ENCODE measurements at places on chromosomes 7 and 10.

DNA sequence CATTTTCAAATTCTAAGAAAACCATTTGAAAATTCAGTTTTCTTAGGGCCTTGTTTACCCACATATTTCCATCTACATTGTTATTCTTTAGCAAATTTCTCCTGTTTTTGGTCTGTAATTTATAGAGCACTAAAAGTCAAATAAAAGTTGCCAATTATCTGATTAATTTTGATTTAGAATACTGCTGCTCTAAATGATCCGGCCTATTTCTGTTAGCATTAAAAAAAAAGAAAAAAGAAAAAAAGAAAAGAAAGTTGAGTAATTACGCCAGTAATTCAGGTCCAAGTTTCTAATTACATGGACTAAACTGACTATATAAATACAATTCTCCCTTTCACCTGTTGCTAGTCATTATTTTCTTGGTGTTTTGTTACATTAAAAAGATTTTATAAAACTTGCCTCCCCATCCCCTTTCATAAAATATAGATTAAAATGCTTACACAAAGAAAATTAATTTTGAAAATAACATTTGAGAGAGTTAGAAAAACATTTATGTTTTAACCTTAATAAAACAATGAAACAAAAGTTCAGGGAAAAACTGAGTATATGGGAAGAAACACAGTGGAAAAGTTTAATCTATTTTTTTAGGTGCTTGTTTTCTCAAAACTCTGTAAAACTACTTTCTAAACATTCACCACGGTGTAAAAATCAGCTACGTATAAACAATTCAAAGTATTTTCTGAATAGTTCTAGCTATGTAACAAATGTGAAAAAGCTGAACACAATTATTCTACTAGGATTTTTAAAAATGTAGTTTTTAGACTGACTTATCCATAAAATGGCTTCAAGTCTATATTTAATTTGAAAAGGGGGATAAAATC is 6.8 kb upstream of the COMMD3 start:
- no peak for DNase-seq

DNA sequence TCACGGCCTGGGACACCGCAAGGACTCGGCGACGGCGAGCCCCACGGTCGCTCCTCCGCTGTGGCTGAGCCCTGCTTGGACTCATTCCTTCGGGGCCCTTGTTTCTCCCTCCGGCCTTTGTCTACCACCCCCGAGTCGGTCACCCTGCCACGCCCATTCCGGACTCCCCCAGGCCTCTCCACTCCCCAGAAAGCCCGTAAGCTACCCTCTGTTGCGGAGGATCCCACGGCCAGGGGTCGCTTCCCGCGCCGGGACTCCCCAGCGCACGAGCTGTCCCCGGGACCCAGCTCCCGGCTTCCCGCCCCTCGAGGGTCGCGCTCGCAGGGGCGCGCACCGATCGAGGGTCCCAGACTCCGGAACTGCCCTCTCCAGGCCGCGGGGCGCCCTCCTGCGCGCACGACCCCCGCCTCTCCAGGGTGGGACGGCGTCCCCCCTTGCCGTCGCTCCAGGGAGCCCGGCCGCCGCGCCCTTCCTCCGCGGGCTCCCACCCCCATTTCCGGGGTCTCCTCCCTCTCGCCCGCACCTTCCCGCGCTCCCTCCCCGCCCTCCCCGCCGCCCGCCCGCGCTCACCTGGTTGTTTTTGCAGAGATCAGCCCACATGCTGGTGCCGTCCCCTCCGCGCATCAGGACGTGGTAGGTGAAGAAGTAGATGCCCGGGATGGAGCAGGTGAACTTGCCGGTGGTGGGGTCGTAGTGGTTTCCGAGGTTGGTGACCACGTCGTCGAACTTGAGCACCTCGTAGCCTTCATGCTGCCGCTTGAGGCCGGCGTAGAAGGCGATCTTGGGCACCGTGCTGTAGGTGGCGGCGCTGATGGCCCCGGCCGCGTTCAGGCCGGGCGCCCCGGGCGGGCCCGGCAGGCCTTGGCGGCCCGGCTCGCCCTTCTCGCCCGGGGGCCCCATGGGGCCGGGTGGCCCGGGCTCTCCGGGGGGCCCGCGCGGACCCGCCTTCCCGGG is 1.5 kb downstream of the C1QL3 start:
- DNase-seq = no peak

GRCh38 chr7:112172870-112173567 is 33.2 kb downstream of the DOCK4 start:
- no peak for DNase-seq

DNA sequence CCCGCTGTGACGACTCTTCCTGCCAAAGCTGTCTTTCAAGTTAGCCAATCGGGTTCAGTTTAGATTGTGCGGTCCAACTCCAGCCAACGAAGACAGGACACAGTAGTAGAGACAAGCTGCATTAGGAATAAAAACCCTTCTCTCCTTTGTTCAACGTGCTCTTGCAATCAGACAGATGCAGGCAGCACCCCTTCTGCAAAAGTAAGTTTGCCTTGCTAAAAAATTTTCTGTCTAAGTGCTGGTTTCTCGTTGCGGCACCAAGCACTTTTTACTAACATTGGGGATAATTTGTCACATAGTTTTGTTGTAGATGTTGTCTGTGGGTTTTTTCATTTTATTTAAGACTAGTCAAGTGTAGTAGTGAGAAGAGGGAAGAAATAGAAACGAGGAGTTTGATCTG is 58.1 kb downstream of the MINPP1 start:
- DNase-seq = no peak

DNA sequence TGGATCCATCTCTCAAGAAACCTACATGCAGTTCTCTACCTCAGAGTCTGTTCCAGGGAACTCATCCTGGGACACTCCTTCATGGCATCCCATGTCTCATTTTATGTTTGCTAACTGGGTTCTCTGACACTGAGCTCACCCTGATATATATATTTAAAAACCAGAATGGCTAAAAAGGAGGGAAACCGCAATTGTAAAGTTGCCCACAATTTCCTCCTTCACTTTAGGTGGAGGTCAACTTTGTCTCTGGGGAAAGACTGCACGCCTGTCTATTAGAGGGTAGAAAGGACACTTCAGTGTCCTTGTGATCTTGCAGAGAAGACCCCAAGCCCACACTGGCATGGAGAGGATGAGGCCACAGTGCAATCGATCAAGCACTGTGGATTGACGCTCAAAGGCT is 131.7 kb downstream of the TEX36 start:
- no peak for DNase-seq

DNA sequence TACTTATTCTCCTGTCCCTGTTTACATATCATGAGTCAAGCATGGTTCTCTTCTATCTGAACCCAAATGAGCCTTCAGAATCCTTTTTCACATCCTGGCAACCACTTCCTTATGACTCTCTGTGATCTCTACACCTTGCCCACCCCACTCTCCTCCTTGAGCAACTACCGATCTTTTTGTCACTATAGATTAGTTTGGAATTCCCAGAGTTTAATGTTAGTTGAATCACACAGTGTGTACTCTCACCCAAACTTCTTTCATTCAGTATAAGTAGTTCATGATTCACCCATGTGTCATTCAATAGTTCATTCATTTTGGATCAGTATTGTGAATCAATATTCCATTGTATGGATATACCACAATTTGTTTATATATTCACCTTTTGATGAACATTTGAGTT is 55.3 kb downstream of the TFAM start:
- DNase-seq = no peak
